Activated CD4-positive, alpha-beta T cell treated with anti-CD3 and anti-CD28 coated beads, Interleukin-2, amount 50 U/mL, for 48 hours (primary cell): ENCODE measurements at places on chromosomes 2 and 18.

GRCh38 chr2:221380062-221380461, 192.0 kb downstream of the EPHA4 start:
- no peak for DNase-seq

- DNase-seq: no peak
Measured at GRCh38 chr2:98806236-98806697, 75.3 kb upstream of the MGAT4A start.

- DNase-seq: no peak
Measured at GRCh38 chr2:165746501-165746900, 47.5 kb downstream of the GALNT3 start.

DNA sequence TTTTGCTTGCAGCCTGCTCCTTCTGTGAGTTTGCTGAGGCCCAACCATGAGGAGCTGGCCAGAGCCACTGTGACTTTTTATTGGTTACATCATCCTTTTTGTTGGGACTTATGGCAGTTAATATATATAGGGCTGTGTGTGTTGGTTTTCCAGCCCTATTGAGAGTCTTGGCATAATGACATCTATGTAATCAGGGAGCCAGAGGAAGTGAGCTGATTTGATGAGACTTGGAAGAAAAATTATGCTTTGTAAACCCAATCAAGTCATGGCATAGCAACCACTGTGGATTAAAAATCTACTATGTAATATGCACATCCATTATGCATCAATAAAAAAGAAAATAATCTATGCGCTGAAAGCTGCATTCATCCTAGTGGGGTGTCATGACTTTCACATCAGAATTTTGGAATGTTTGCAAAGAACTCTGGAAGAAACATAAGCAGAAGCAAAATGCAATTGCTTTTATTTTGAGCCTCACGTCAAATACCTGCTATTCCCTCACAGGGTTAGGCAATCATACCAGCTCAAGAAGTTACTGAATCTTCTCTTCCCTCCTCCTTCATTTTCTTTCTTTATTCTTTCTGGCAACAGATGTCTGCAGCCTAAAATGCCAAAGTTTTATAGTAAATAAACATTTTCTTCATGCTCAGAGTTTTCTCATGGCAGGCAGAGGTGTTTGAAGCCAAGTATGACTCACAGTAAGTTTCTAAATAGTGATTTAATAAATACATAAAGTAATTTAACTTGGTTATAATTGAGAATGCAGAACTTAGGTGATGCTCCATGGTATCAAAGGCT, 308.5 kb downstream of the KCNS3 start:
- DNase-seq: no peak

GRCh38 chr2:38610851-38611801, 8.4 kb upstream of the HNRNPLL start:
- peak; percentile 47 for DNase-seq

DNA sequence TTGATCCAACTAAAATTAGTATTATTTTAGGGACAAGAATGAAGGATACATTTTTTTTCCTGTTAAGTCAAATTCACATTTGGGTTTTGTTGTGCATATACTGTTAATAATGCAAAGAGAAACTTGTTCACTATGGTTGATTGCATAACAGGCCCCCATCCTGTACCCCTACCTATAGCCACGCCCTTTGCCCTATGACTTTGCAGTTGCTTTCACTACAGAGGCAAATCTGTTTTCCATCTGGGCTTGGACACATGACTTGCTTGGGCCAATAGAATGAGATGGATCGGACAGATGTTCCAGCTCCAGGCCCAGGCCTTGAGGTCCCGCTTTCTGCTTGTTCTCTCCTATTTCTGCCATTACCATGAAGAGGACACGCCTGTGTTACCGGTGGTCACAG, 278.5 kb upstream of the HNRNPA3 start:
- no peak for DNase-seq

- no peak for DNase-seq
Measured at GRCh38 chr2:8049176-8049575, 632.7 kb upstream of the ID2 start.

DNA sequence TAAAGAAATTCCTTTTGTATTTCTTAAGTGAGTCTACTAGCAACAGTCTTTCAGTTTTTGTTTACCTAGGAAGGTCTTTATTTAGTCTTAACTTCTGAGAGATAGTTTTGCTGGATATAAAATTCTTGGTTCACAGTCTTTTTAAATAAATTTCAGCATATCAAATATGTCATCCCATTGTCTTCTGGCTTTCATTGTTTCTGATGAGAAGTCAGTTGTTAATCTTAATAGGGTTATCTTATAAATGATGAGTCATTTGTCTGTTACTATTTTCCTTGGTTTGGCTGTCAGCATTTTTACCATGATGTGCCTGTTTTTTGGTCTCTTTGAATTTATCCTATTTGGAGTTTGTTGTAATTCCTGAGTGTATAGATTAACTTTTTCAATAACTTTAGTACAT, 129.3 kb downstream of the FAM210A start:
- DNase-seq: no peak

- no peak for DNase-seq
Measured at GRCh38 chr2:207215308-207215707, 49.6 kb upstream of the KLF7 start.

DNA sequence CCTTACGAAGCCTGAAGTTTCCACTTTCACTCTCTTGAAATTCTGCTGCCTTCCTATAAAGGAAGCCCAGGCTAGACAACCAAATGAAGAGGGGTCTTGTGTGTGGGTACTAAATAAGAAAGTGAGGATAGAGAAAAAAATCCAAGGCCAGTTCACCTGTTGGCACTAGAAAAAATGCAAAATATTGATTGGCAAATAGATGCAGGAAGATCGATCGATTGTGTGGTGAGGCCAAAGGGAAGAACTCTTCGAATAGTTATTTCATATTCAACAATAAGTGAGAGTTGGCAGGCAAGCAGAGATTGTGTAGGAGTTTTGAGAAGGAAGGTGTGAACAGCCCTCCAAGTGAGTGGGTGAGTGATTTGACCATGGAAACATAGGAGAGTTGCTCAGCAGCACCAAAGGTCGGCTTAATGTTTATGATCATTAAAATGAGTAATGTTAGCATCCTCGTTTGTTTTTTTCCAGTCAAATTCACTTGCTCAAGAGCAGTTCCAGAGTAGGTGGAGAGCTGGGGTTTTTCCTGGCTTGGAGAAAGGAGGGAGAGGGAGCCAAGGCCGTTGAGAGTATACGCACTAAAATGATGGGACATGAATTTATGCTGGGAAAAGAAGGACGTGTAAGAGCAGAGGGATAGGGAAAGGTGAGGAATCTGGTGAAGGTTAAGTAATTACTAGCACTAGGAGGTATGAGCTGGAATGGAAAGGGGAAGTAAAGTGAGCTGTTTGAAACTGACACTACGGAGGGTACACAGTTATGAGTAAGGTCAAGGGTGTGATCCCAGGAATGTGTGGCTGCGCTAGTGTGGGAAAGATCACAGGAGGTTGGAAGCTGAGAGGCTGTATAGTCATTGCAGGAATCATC, 1.1 kb upstream of the NAPG start:
- no peak for DNase-seq

- DNase-seq: no peak
Measured at GRCh38 chr18:56315363-56315762, 323.0 kb downstream of the TXNL1 start.

DNA sequence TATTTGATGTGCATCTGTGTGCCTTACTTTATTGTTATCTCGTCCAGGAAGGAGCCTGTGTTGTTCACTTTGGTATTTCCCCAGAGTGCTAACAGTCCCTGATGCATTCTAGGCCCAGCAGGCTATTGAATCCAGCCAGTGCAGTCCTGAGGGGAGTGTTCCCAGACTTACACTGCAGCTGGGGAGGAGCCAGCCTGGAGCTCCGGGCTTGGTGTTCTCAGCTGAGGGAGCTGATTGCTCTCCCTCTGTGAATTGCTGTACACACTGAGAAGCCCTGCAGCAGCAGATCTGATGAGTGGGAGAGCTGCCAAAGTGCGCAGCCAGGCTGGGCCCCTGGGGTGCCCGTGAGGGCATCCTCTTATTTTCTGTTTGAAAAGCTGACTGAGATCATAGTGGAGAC, 159.2 kb downstream of the GALNT3 start:
- DNase-seq: no peak
